IMR-90 (cell line): ENCODE measurements at places on chromosomes 3 and 15.

GRCh38 chr3:66885326-66886000, 112.6 kb upstream of the KBTBD8 start:
- peak; percentile 11 for DNase-seq

- no peak for DNase-seq
Observed at GRCh38 chr15:92454555-92455105, 60.9 kb downstream of the ST8SIA2 start.

- DNase-seq: no peak
Observed at GRCh38 chr3:9101286-9101685, 138.0 kb upstream of the RAD18 start.

DNA sequence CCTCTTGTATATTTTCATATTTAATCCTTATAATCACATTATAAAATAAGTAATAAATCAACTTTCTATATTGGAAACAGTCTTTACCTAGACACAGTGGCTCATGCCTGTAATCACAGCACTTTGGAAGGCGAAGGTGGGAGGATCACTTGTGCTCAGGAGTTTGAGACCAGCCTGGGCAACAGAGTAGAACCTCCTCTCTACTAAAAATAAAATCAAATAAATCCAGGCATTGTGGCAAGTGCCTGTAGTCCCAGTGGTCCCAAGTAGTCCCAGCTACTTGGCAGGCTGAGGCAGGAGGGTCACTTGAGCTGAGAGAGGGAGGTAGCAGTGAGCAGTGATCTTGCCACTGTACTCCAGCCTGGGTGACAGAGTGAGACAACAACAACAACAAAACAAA, 975.1 kb downstream of the ROBO1 start:
- no peak for DNase-seq

DNA sequence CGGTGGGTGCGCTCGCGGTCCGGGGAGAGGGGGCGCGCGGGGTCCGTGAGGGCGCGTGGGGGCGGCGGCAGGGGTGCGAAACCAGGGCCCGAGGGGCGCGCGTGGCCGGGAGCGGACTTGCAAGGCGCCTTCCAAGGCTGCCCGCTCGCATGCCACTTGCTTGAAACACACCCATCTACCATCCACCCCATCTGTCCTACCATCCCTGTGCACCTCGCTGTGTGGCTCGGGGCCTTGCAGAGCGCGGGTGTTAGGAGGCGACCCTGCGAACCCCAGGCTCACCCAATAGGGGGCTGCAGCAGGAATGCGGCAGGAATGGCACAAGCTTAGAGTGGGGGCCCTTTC, 240 bp downstream of the CFAP100 start:
- DNase-seq: no peak

DNA sequence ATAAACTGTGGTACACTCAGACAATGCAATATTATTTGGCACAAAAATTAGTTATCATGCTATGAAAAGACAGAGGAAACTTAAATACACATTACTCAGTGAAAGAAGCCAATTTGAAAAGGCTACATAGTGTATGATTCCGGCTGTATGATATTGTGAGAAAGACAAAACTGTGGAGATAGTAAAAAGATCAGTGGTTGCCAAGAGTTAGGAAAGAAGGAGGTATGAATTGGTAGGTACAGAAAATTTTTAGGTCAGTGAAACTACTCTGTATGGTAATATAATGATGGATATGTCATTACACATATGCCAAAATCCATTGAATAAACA, 458.8 kb upstream of the CBLB start:
- no peak for DNase-seq

DNA sequence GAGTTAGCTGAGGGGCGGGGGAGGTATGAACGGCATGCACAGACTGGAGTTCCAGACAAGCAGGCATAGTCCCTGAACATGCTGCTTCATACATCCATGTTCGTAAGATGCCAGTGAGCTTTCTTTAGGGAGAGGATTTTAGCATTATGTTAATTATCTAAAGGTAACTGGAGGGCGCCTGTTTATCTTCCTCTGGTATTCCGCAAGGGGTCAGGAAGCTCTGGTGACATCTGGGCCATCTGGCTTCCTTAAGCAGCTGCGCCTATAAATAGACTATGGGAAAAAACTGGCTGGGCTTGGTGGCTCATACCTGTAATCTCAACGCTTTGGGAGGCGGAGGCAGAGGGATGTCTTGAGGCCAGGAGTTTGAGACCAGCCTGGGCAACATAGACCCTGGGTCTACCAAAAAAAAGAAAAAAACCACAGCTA, 1.5 kb upstream of the FBXO22 start:
- no peak for DNase-seq

GRCh38 chr15:58378241-58379085, 53.3 kb upstream of the LIPC start:
- peak; percentile 54 for DNase-seq

DNA sequence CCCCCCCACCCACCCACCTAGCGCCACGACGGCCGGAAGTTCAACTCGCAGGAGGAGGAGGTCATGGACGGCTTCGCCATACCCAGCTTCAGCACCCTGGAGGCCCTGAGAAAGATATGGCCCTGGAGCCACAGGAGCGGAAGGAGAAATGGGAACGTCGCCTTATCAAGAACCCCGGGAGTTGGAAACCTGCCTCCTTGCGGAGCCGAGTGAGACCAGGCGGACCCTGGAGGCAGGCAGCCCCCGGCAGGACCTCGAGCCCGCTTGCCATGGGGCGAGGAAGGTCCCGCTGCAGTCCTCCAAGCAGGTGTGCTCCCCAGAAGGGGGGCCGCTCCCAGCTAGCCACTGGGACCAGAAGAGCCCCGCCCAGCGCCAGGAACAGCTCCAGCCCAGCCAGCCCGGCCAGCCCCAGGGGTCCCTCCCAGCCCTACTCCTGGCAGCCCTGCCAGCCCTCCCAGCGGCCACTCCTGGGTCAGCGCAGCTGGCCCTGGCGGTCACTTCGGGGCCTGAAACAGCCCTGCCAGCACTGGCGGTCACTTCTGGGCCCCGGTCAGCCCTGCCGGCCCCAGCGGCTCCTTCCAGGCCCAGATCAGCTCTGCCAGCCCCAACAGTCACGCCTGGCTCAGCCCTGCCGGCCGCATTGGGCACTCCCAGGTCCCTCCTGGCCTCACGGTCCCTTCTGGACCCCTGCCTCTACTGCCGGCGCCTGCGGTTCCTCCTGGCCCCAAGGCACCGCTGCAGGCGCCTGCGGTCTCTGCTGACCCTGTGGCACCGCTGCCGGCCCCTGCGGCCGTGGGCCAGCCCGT, 10.3 kb upstream of the ROPN1B start:
- no peak for DNase-seq

- DNase-seq: peak; percentile 50
Observed at GRCh38 chr3:107198581-107199181, 178.6 kb upstream of the CCDC54 start.

GRCh38 chr3:25834346-25834745, 44.5 kb downstream of the OXSM start:
- DNase-seq: no peak
